ENCODE measurements at places on chromosomes 6 and 20. TPM values are rescaled to one million over a fixed set of nuclear protein-coding genes. Genes with fewer than 3 reads are reported as not detected.

ADGRG6 gene
- total RNA-seq = 22.6 TPM

ZSCAN23 gene
- total RNA-seq = 0.98 TPM

THEMIS gene
- total RNA-seq = 5.6 TPM

DNA sequence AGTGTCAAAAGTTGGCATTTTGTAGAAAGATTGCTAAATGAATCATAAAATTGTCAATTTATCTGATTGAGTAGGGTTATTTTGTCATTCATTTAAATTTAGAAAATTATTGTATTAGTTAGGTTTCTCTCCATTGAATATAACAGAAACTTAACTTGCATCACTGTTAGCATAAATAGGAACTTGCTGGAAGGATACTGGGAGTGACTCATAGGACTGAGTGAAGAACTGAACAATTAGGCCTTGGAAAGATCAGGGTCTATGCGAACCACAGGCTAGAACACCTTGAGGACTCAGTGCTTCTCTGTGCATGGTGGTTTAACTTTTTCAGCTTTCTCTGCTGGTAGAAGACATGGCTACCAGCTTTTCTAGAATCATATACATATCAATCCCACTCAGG, 67.7 kb upstream of the IFNGR1 start:
- no peak overlapping the region for H3K4me3 ChIP-seq
- H3K36me3 ChIP-seq = no peaks in the 10 kb centered on the region
- H3K4me1 ChIP-seq = peaks cover 13% of the 10 kb centered on the region
- DNase-seq = no peak
- no peaks in the 10 kb centered on the region for H3K27me3 ChIP-seq
- no peak overlapping the region for H3K27ac ChIP-seq

HLA-DOB gene
- total RNA-seq = 2.7 TPM

GRCh38 chr6:62167736-62168135, 118.3 kb downstream of the KHDRBS2 start:
- no peak overlapping the region for H3K4me3 ChIP-seq
- no peak overlapping the region for H3K27ac ChIP-seq
- DNase-seq = no peak
- no peaks in the 10 kb centered on the region for H3K36me3 ChIP-seq
- no peaks in the 10 kb centered on the region for H3K4me1 ChIP-seq

GRCh38 chr6:138339024-138339423, 38.7 kb upstream of the SMIM28 start:
- no peaks in the 10 kb centered on the region for H3K4me1 ChIP-seq
- no peak for DNase-seq
- H3K4me3 ChIP-seq = no peak overlapping the region
- H3K27me3 ChIP-seq = no peaks in the 10 kb centered on the region

HLA-A gene
- 691 TPM for total RNA-seq

- H3K4me1 ChIP-seq = peaks cover 5% of the 10 kb centered on the region
- DNase-seq = no peak
- H3K4me3 ChIP-seq = no peak overlapping the region
- H3K27ac ChIP-seq = no peak overlapping the region
- H3K36me3 ChIP-seq = no peaks in the 10 kb centered on the region
Measured at GRCh38 chr20:11492386-11492785, 425.3 kb upstream of the BTBD3 start.

DNA sequence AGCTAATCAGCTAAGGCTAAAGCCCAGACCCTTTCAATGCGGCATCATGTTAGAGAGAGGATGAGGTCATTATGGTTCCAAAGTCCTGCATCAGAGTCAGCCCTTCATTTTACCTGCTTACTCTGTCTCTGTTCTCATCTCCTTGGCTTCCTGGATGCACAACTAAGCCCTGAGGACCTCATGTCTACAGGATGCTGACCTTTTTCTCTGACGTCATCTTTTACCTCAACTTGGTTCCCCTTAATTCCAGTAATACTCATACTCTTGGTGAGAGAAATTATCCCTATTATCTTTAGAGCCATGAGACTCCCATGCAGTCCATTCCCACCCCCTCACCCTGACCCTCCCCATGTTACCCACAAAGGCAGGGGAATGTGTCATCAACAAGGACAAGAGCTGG, 636.5 kb upstream of the CHD6 start:
- no peaks in the 10 kb centered on the region for H3K27me3 ChIP-seq
- H3K36me3 ChIP-seq = no peaks in the 10 kb centered on the region
- no peak for DNase-seq
- no peak overlapping the region for H3K27ac ChIP-seq
- H3K4me1 ChIP-seq = no peaks in the 10 kb centered on the region
- H3K4me3 ChIP-seq = no peak overlapping the region

GRCh38 chr6:115901896-115902295, 158.8 kb downstream of the FRK start:
- no peak overlapping the region for H3K27ac ChIP-seq
- H3K27me3 ChIP-seq = no peaks in the 10 kb centered on the region
- no peaks in the 10 kb centered on the region for H3K4me1 ChIP-seq
- H3K36me3 ChIP-seq = no peaks in the 10 kb centered on the region
- H3K4me3 ChIP-seq = no peak overlapping the region

DNA sequence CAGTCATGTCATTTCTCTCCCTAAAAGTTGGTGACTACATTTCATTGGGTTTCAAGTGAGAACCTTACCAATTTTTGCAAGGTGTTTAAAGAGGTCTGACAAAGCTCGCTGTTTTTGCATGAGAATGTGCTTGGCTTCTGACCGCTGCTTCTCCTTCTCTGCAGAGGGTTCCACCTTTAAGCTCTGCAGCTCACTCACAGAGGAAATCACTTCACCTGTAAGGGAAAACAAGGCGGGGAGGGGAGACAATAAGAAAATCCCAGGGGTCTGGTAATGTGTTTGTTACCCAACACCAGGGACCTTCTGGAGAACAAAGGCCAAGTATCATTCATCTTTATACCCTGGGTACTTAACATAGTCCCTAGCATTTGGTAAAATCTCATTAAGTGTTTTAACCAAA, 40.0 kb upstream of the LYRM2 start:
- no peak for DNase-seq
- H3K4me1 ChIP-seq = no peaks in the 10 kb centered on the region
- H3K4me3 ChIP-seq = no peak overlapping the region
- H3K27me3 ChIP-seq = no peaks in the 10 kb centered on the region

- H3K27ac ChIP-seq = no peak overlapping the region
- H3K4me3 ChIP-seq = no peak overlapping the region
- no peaks in the 10 kb centered on the region for H3K4me1 ChIP-seq
- DNase-seq = no peak
- H3K36me3 ChIP-seq = no peaks in the 10 kb centered on the region
Measured at GRCh38 chr20:45128099-45128498, 3.8 kb upstream of the WFDC12 start.

ESF1 gene
- total RNA-seq = 14.0 TPM

- peaks cover 5% of the 10 kb centered on the region for H3K36me3 ChIP-seq
- H3K27ac ChIP-seq = no peak overlapping the region
- H3K27me3 ChIP-seq = no peaks in the 10 kb centered on the region
- no peak for DNase-seq
- no peaks in the 10 kb centered on the region for H3K4me1 ChIP-seq
- H3K4me3 ChIP-seq = no peak overlapping the region
Measured at GRCh38 chr20:32695089-32695488, 21.3 kb upstream of the C20orf203 start.

DNA sequence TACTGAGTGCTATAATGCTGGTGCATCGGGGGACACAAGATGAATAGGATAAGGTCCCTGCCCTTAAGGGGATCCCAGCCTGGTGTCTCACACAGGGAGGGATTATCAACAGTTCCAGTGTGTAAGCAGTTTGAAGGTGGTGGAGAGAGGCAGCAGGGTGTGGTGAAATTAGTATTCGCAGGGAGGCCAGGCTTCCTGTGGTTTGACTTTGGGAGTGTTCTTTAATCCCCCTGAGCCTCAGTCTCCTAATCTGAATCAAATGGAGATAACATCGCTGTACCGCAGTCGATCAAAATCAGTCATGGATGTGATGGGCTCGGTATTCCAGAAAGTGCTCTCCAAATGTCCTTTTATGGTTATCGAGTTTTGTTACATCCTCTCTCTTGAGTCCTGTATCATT, 288.1 kb upstream of the SUPT3H start:
- H3K4me3 ChIP-seq = no peak overlapping the region
- no peak overlapping the region for H3K27ac ChIP-seq
- H3K27me3 ChIP-seq = no peaks in the 10 kb centered on the region
- no peak for DNase-seq
- peaks cover 12% of the 10 kb centered on the region for H3K4me1 ChIP-seq
- no peaks in the 10 kb centered on the region for H3K36me3 ChIP-seq

GRCh38 chr6:28537509-28538140, 11.9 kb downstream of the GPX5 start:
- no peak overlapping the region for H3K27ac ChIP-seq
- peaks cover 1% of the 10 kb centered on the region for H3K4me1 ChIP-seq
- H3K4me3 ChIP-seq = no peak overlapping the region
- DNase-seq = no peak
- H3K27me3 ChIP-seq = no peaks in the 10 kb centered on the region
- H3K36me3 ChIP-seq = no peaks in the 10 kb centered on the region

FNDC11 gene
- total RNA-seq = not detected

GRCh38 chr6:129455126-129455769, 254.7 kb downstream of the ARHGAP18 start:
- DNase-seq = no peak
- no peaks in the 10 kb centered on the region for H3K36me3 ChIP-seq
- no peak overlapping the region for H3K4me3 ChIP-seq

DNA sequence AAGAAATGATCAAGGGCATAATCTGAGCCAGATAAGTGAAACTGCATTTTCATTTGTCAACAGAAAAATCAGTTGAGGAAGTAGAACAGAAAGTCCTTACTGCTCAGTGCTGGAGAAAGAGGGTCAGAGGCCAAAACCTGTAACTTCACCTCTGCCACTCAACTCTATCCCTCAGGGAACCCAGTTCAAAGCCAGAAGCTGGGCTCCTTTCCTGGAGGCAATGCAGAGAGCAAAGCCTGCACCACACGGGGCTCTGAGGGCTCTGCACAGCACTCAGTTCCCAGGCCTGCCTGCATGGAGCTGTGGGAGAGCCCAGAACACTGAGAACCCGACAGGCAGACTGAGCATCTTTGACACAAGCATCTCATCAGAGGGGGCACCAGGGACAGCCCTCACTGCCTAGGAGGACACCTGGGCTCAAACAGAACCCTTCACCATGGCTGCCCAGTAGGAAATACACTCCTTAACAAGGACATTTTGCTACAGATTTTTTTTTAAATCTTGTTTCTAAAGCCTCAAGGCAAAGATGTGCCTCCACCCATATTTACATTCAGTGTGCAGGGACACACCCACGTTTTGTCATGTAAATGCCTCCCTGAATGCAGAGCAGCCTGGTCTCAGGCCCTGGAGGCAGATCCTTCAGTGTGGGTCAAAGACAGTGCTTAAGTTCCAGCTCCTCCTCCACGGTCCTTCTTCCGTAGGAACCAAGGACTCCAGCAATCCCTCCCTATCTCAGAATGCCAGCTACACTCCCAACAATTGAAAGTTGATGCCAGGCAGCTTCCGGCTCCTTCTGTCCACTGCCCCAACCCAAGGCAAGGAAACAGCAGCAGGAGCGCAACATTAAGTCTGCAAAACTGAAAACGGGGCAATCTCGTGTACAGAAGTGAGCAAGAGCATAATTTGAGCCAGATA, 6.6 kb downstream of the RNASET2 start:
- DNase-seq = no peak
- H3K36me3 ChIP-seq = no peaks in the 10 kb centered on the region
- no peak overlapping the region for H3K27ac ChIP-seq
- peaks cover 31% of the 10 kb centered on the region for H3K4me1 ChIP-seq

KCTD20 gene
- 30.0 TPM for total RNA-seq

DNA sequence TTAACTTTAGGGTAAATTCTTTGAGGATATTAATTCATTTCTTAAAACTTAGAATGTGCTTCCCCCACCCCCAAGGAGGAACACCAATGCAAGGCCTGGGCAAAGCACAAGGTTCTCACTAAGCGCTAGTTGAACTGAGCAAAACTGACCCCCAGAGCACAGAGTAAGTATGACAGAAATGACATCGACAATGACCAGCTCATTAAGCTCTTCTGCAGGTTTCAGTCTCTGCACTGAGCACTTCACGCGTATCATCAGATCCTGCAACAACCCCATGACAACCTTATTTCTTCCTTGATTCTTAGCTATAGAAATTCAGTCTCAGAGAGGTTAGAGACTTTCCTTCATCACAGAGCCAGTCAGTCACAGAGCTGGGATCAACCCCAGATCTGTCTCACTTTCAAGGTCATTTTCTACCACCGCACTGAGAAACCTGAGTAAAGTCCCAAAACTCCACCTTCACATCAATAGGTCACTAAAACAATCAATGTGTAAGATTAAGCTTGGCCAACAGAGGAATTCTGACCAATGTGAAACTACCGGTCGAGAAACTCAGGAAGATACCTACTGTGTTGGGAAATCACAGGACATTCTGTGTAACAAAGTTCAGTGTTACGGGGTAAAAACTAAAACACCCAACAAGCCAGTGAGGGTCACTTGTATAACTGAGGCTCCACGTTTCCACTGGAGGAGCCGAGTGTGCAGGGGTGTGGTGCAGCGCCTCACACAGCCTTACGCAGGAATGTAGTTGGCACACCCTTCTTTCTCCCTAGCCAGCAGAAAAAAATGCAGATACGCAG, 129.0 kb upstream of the FOXQ1 start:
- peaks cover 11% of the 10 kb centered on the region for H3K4me1 ChIP-seq
- no peak for DNase-seq
- no peak overlapping the region for H3K27ac ChIP-seq
- no peaks in the 10 kb centered on the region for H3K36me3 ChIP-seq

DNA sequence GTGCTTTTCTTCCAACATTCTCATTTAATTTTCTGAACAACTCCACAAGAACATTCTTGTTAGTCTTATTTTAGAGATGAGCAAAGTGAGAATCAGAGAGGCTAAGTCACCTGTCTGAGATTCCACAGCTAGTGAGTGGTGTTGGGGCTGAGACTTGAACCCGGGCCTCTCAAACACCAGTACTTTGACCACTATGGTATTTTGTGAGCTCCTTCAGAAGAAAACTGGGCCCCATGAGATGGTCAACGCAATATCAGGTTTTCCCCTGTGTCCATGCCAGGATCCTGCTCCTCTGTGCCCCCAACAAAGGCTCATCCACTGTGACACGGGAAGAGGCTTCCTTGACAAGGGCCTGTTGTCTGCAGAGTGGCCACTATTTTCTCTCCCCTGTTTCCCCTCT, 51.9 kb downstream of the MAFB start:
- no peaks in the 10 kb centered on the region for H3K36me3 ChIP-seq
- no peaks in the 10 kb centered on the region for H3K27me3 ChIP-seq
- H3K4me3 ChIP-seq = no peak overlapping the region

Measured in vagina (tissue), 2 donors.